ENCODE measurements at places on chromosomes 3 and 15. TPM values are rescaled to one million over a fixed set of nuclear protein-coding genes. Genes with fewer than 3 reads are reported as not detected.

Gene AGBL1
- total RNA-seq, result 0.49 TPM

Gene RARRES1
- 264 TPM for total RNA-seq

Gene SKOR1
- 1.3 TPM for total RNA-seq

Gene CPNE9
- total RNA-seq, result not detected

Gene FHIT
- 10.2 TPM for total RNA-seq

Gene FBLN2
- 236 TPM for total RNA-seq

Gene MCCC1
- total RNA-seq, result 32.0 TPM

- no peak for DNase-seq
Observed at GRCh38 chr3:193942516-193943055, 193.4 kb upstream of the HES1 start.

DNA sequence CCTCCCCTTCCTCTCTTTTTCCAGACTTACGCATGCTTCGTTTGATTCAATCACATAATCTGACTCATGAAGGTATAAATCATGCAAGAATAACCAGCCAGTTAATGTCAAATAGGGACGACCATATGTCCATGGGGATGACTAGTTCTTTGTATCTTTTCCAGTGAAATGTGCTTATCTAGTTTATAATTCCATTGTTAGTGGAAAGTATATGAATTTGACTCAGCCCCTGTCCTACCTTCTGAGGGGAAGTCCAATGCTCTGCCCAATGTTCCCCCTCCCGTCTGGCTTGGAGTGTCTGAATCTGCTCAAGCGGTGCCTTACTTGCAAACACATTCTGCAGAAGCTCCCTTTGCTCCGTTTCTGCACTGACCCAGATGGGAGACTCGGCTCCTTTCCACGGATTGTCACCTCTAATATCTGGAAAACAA lies 55.0 kb upstream of the EPHB3 start:
- no peak for DNase-seq

GRCh38 chr3:30711151-30711550 lies 104.8 kb downstream of the TGFBR2 start:
- no peak for DNase-seq

GRCh38 chr15:59372352-59373211 lies at the start of gene MYO1E:
Gene MYO1E, minus strand, starts transcription at chr15:59372871. Its CDS starts 371 bp downstream, at chr15:59372500.
- peak; percentile 91 for DNase-seq

GRCh38 chr3:132625613-132626012 lies 28.5 kb downstream of the ACKR4 start:
- DNase-seq, result no peak

DNA sequence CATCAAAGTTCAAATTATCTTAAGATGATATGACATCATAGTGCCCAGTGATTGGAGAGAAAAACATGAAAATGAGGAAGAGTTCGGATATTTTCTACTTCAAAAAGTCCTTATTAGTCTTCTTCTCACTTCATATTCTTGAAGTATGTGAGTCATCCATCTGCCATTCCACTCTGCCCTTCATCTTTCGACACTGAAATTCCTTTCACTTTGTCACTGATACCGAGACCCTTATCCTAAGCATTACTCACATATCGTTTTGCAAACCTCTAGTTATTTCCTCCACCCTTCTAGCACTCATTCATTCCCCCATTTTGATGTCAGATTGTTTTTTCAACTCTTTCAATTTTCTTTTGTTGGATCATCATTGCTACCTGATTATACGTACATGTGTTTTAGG lies 4.0 kb downstream of the OR5H14 start:
- no peak for DNase-seq

DNA sequence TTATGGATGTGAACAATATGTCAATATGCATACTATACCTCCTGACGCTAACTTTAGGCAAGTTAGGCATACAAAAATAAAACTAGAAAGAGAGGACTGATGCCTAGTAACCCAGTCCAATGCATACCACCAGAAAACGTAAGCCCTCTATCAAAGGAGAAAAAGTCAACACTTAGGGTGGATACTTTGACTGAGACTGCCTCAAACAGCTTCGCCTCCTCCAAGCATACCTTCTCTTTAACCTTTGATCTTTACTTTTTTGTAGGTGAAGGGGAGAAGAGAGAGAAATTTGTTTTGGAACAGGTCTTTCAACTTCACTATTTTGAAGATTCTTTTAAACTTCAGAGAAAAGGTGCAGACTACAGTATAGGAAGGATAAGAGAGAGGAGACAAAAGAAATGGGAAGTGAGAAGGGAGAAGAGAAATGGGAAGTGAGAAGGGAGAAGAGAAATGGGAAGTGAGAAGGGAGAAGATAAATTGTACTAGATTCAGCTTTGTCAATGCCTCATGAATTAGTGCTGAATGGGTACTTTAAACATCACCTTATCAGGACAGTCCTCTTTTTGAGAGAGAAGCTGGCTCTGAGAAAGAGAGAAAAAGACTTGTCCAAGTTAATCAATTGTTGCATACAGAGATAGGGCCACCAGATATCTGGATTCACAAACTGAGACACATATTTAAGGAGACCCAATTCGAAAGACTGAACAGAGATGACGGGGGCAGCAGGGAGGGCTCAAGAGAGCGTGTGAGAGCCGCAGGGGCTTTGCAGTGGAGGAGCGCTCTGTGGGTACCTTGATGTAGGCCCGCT lies 1.0 kb downstream of the P3H2 start:
- DNase-seq, result no peak

GRCh38 chr3:43001094-43001553 lies 22.0 kb downstream of the GASK1A start:
- peak; percentile 87 for DNase-seq

GRCh38 chr3:131317667-131318066 lies 63.9 kb upstream of the NUDT16 start:
- no peak for DNase-seq

DNA sequence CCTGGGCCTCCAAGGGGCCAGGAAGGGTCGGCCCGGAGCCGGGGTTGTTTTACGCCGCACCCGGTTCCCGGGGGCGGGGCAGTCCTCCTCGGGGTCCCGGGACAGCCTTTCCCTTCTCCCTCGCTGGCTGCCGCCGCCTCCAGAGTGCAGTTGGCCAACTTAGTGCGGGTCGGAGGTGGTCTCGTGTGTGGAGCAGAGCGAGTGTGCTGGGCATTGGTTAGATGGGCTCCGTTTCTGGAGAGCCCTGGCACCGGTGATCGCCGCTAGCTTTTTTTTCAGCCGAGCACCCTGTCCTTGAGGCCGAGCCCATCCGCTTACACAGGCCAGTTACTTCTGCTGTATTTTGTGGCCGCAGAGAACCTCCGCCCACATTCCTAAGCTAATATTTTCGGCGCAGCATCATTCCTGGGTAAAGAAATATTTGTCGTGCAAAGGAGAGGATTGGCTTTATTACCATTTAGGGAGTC lies 585 bp downstream of the KIF23 start:
- DNase-seq, result peak; percentile 62

DNA sequence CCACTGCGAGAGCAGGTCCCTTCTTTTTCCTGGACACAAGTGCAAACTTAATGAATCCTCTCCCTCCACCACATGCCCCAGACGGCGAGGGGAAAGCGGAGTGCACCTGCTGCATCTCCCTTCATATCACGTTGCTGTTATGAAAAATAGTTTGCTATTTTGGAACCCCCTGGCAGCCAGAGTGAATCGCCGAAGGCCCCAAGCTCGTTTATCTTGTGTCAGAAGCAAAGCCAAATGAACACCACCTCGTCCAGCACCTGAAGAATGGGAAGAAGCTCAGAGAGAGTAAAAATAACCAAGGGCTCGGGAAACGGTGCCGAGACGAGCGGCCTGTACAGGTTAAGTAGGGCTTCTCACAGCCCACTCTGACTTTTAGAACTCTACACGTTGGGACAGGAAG lies 394.6 kb upstream of the RORA start:
- no peak for DNase-seq

- no peak for DNase-seq
Observed at GRCh38 chr3:127665586-127665985, 7.2 kb upstream of the ABTB1 start.
